ENCODE measurements at places on chromosomes 16 and 17.

- DNase-seq, result no peak
These were observed 51.5 kb downstream of the ENGASE start for GRCh38 chr17:79126139-79126538.

GRCh38 chr17:3944485-3945388, 19.5 kb downstream of the ATP2A3 start:
- peak; percentile 63 for DNase-seq

DNA sequence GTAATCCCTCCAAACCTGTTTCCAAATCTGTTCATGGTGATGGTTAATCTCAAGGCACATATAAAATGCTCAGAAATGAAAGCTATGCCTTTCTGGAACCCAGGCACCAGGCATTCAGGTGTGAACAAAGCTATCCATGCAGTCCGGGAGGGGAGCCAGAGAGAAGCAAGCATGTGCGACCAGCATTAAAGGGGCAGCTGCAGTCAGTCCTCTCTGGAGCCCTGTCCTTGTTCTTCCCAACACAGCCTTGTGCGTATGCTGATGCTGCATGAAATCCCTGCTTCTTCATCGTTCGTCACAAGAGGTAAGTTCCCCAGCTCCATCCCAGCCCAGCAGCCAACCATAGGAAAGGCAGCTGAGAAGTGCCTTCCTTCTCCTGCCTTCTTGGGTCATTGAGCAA, 148.7 kb downstream of the GRIN2A start:
- DNase-seq, result no peak

DNA sequence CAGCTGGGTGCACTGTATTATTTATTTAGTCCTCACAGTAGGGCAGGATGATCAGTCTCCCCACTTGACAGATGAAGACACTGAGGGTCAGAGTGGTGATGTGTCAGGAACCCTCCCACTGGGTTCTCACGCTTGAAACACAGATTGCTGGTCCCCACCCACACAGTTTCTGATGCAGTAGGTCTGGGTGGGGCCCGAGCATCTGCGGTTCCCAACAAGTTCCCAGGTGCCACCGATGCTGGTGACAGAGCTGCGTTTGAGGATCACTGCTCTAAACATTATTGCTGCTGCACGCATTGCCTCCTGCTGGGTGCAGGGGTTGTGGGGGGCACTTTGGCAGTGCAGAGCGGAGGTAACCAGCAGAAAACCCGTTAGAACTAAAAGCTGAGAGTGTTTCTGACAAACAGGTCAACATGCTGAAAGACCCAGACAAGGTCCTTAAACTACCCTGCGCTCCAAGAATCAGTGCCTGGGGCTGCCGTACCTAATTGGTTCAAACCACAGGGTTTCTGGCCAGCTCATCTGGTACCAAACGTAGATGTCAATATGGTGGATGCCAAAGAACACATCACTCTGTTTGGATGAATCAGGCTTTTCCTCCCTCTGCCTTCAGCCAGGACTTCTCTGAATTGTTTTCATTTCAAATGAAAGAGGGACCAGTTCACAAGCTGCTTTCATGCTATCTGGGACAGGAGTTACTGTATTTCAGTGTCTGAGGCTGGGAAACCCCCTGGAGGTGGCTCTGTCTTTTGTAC, 76.0 kb downstream of the ABCC1 start:
- peak; percentile 89 for DNase-seq

DNA sequence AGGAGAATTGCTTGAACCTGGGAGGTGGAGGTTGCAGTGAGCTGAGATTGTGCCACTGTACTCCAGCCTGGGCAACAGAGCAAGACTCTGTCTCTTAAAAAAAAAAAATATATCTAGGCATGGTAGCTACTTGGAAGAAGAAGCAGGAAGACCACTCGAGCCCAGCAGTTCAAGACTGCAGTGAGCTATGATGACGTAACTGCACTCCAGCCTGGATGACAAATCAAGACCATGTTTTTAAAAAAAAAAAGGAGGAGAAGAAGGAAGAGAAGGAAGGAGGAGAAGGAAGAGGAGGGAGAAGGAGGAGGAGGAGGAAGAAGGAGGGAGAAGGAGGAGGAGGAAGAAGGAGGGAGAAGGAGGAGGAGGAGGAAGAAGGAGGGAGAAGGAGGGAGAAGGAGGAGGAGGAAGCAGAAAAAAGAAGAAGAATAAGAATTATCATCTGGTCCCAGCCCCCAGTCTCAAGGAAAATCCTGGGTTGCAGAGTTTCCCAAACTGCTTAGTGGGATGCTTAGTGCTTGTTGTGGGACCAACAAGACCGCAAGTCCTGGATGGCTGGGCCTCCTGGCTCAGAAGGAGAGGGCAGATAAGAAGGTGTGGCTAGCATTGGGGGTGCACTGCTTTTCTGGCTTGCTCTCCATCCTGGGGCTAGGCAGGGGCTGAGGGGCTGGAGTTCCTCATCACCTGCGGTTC, 3.7 kb upstream of the DRC7 start:
- no peak for DNase-seq

All from endothelial cell of umbilical vein (primary cell).